Activated CD4-positive, CD25-positive, alpha-beta regulatory T cell treated with anti-CD3 and anti-CD28 coated beads, Interleukin-2, amount 50 U/mL, for 72 hours (primary cell): ENCODE measurements at places on chromosomes 2 and 18.
A peak's percentile ranks its signal among the peaks of the same experiment; 100 is the strongest.

- DNase-seq: no peak
These were observed 58.6 kb downstream of the ALMS1 start for GRCh38 chr2:73444202-73444601.

DNA sequence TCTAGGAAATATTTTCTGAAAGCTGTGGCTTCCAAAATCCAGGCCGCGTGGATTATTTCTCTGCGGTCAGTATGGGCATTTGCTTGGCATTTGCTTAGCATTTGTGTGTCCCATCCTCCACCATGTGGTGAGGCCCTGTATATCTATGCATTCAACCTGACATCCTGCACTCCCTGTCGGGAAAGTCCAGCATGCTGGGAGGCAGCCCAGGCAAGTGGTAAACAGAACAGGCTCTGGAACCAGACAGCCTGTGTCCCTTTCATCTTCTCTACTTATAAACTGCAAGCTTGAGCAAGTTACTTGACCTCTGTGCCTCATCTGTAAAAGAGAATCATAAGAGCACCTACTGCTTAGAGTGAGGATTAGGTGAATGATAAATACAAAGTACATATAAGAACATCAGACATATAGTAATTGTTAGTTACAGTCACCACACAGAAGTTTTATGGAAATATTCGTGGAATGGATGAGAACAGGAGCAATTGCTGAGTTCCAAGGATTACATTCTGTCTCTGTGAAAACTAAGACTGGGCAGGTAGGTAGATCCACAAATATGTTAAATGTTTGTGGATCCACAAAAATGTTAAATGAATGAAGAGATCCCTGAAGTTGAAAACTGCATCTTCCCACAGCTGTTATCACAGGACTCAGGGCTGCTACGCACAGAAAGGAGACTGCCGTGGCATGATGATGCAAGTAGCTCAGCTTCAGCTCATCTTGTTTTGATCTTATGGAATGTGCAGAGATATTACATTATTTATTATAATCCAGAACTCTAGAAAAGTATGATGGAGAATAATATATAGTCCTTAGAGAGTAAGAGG, 317.0 kb upstream of the MMADHC start:
- no peak for DNase-seq

GRCh38 chr2:235070063-235070706, 118.4 kb downstream of the SH3BP4 start:
- no peak for DNase-seq

- DNase-seq: no peak
These were observed 630.3 kb upstream of the PKDCC start for GRCh38 chr2:41417511-41417910.

GRCh38 chr2:43174368-43174916, 52.0 kb downstream of the ZFP36L2 start:
- peak; percentile 67 for DNase-seq

GRCh38 chr18:435940-436339, 64.6 kb downstream of the COLEC12 start:
- no peak for DNase-seq

- no peak for DNase-seq
These were observed 40.6 kb upstream of the TLK1 start for GRCh38 chr2:171201271-171201670.

DNA sequence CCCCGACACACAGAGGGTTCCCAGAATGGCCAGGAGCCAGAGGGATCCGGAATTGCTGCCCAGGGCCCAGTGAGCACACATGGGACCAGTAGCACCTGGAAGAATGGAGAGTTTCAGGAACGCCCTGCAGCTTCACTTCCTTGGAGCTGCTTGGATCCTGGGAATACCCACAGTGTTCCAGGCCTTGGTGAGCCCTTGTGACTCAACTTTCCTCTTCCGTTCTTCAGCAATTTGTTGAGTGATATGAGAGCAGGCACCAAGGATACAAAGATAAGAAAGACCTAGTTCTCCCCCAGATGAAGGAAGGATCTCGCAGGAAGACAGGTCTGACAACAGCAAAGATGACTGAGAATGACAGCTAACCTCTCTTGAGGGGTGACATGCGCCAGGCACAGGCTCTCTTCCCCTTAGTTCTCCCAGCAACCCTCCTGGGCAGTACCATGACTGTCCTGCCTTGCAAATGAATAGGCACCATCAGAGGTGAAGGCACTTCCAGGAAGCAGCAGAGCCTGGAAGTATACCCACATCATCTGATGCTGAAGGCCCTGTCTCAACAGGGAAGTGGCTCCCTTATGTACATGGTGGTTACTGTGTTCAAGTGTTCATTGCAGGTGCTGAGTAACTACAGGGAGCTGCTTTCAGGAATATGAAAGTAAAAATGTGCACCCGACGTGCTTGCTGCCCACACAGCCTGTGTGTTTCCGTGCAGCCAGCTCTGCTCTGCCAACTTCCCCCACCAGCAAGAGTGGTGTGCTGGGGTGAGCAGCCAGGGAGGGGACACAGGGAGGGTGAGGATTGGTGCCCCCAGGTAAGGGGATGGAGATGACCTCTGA, 116.2 kb downstream of the STPG4 start:
- DNase-seq: no peak

DNA sequence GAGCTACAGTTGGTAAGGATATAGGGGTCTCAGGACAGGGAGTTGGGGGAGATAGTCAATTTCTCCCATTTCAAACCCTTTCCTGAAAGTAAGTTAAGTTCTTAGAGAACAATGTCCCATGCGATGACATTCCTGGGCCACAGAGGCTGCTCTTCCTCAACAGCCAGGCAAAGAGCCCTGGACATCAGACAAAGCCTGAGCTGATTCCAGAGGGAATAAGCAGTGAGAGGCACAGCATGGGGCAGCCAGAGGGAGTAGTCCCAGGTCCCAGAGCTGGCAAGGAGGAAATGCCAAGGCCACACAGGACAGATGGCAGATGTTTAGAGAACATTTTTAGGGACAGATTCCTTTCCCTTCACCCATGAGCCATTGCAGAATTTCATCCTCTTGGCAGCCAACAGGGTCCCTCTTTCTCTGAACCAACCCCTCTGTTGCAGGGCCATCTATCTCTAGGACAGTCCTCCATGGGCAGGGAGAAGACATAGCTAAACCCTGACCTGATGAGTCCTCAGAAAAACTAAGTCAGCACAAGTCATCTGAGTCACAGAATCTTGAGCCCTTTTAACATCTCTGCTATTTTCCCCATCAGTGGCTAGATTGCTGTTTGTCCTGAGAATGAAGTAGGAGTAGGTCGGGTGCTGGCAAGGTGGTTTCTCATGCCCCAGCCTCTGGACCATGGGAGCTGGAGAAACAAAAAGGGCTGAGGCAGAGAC, 81.6 kb upstream of the STPG4 start:
- no peak for DNase-seq

GRCh38 chr2:204365811-204366210, 179.5 kb upstream of the PARD3B start:
- no peak for DNase-seq

DNA sequence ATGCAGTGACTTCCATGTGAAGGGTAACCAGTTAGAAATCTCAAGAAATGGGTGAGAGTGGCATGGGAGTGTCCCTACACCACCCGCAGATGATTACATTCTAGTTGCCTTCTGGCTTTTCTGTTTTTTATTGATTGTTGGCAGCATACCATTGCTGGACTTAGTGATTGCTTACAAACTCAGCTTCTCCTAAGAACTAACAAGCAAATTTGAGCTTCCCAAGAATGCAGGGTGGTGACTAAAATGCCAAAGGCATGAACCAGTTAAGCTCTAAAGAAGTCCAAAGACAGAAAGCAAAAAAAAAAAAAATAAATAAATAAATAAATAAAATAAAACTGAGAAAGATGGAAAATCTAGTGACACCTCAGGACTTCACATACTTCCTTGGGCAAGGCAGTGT, 245.5 kb upstream of the PARD3B start:
- no peak for DNase-seq

DNA sequence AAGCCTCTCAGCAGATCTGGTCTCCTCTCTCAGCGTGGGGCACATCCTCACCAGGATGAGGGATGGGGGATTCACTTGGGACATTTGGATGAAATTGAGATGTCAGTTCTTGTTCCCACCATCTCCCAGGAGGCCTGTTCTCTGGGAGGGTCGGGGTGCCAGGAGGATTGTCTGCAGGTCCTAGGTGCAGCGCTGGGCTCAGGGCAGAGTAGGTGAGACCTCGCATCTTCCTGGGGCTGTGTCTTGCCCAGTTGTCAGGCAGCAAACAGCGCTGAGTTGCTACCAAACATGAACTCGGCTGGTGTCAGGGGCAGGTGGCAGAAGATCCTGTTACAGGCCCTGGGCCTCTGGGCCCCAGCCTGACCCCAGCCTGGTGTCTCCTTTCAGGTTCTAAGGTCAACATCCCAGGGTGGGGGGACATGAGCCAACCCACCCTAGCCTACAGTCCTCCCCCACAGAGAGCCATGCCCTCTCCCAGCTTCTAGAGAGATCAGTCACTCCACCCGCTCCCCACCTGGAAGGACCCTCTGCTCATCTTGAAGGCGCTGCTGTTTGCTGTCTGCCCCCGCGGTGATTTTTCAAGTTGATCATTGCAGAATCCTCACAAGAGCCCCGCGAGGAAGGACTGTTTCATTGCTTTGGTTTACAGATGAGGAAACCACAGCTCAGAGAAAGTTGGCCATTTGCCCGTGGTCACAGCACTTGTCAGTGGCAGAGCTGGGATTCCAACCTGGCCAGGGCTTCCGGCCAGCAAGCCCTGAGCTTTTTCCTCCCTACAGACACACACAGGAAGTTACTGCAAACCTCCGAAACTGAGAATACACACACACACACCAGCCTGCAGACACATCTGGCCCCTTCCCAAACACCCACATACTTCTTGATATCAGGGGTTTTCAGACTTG, 83.9 kb downstream of the STPG4 start:
- DNase-seq: no peak

GRCh38 chr2:204110338-204110741, 173.8 kb downstream of the ICOS start:
- peak; percentile 55 for DNase-seq

DNA sequence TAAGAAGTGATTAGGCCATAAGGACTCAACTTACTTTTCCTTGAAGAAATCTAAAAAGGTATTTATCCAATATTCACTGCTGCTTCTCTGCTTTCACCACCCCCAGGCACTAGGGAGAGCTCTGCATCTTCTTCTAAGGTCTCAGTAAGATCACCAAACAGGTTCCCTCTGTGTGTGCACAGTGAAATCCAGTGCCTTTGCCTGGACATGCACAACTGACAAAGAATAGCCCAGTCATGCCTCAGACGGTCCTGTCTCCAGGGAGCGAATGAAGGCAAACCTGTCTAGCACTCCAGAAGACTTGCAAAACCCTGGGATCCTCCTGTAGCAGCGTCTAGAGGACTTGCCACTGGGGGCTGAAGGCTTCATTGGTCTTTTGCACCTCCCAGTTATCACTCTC, 344.5 kb upstream of the LRATD1 start:
- no peak for DNase-seq

DNA sequence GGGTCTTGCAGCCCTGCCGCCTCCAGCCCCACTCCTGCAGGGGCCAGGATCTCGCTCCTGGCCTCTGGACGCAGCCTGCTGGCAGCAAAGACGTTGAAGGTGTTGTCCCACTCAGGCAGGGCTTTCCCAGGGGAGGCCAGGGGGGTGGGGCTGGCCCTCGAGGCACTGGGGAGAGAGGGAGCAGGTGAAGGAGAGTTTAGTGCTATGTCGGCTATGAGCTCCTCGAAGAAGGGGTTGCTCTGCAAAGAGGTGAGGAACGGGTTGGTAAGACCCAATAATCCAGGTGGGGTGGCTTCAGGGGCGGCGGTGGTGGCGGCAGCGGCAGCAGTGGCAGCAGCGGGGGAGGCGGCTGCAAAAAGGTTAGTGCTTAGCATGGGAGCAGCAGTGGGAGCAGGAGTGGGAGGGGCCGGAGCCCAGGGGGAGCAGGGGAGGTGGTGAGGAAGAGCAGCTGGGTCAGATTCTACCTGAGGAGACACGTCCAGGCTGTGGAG, 9.7 kb upstream of the SFXN5 start:
- no peak for DNase-seq

DNA sequence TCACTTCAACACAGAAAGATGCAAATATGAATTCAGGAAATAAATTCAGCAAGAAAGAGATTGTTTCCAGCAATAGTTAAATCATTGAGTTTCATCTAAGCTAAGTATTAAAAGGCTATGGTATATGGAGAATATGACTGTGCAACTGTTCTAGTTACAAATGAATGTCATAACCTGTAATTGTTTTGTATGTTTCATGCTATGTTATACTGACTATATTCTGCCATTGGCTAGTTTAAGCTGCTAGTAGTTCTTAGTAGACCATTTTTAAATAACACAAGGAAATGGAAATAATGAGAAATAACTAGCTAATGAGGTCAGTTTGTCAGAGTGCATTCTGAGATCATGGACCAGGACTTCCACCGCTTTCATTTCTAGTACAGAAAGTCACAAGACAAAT, 1154.9 kb upstream of the TMEFF2 start:
- DNase-seq: no peak

DNA sequence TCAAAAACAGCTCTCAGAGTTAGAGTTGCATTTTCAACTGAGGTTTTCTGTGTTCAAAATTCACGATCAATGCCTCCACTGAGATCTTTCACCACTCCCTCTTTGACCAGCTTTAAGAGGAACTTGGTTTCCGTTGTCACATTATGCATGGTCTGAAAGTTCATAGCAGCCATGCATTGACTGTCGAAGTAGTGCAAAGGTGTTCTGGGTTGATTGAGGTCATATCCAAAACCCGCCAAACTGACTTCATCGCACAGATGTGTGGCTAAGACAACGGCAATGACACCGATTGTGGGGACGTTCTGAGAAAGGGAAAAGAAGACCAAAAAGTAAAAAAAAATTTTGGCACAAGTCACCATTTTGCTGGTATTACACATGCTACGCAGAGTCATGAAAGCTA, 48.7 kb downstream of the ST3GAL5 start:
- DNase-seq: no peak

- DNase-seq: no peak
These were observed 3.6 kb upstream of the KCNJ3 start for GRCh38 chr2:154694881-154695280.

DNA sequence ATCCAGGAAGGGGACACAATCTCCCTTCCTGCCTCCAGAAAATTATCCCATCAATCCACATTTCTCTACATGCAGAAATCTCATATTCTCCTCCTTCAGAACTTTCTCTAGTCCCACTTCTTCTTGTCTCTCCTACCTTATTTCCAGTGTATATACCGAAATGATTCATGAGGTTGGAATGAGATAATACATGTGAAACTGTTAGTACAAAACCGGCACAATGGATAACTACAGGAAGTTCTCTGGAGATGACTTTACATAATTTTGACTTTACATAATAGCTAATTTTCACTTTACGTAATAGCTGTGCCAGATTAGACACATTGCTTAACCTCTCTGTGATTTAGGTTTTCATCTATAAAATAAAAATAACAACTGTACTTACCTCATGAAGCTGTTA, 801.3 kb downstream of the ERBB4 start:
- no peak for DNase-seq

DNA sequence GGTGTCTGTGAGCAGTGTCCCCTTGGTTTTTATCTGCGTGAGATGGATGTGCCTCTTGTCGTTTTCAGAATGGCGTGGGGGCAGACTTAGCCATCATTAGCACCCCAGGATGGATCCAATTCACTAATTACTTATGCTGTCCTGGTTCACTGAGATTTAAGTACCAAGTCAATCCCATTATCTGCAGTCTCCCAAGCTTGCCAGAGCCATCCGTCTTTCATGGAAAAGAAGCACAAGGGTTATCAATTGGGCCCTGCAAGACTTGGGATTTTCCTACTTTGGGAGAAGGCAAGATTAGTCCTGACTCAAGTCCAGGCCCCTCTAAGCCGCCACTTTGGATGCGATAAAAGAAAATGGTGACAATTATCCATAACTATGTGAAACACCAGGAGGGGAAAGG, 404.0 kb downstream of the TMEM182 start:
- no peak for DNase-seq
